Tibial nerve (tissue), 4 donors: ENCODE measurements at places on chromosomes 2 and 18. TPM values are rescaled to one million over a fixed set of nuclear protein-coding genes. Genes with fewer than 3 reads are reported as not detected.

Gene CHRND
- not detected for total RNA-seq

Gene ALPP
- total RNA-seq: not detected

Gene TRABD2A
- 0.98 TPM for total RNA-seq

Gene MAL
- total RNA-seq: 154 TPM

Gene DNER
- 2.7 TPM for total RNA-seq

Gene UGT1A3
- total RNA-seq: not detected

Gene CHRNG
- total RNA-seq: not detected

Gene VRK2
- total RNA-seq: 12.9 TPM

Gene TDRD15
- 0.63 TPM for total RNA-seq

Gene MATN3
- total RNA-seq: 35.2 TPM

Gene PRKAG3
- not detected for total RNA-seq

DNA sequence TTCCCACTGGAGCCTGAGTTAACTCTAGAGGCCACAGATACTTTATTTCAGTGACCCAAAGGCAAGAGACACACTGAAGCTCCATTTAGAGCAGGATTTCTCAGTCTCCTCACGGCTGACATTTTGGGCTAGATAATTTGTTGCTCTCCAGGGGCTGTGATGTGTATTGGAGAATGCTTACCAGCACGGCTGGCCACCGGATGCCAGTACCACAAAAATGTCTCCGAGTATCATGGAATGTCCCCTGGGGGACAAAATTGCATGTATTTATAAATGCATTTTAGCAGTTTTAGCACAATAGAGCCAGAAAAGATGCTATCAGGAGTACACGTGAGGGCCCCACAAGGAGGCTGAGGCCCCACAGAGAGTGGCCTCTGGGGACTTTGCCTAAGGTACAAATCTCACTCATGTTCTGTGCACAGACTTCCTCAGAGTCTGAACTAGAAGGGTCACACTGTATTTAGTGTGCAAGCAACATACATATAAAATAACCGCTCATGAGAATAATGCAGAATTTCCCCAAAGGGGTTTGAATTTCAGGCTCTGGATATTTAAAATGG is 20.5 kb upstream of the DCC start:
- DNase-seq: no peak
- no peaks in the 10 kb centered on the region for H3K27me3 ChIP-seq
- H3K4me3 ChIP-seq: no peak overlapping the region
- H3K36me3 ChIP-seq: no peaks in the 10 kb centered on the region
- no peak overlapping the region for H3K27ac ChIP-seq

DNA sequence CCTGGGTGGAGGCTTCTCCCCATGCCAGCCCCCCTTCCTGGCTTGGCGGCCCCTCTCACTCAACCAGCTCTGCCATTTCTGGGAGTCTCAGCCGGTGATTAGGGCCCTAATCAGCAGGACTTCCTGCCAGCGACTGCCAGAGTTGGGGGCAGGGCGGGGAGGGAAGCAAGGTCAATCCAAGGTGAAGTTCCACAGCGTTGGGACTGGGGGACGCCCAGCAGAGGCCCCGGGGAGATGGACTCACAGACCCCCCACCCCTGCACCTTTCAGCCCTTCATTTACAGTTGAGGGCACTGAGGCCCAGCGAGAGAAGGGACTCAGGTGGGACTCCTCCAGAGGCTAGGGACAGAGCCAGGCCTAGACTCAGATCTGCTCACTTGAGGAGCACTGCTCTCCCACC is 65.3 kb downstream of the TNS1 start:
- H3K4me3 ChIP-seq: no peak overlapping the region
- H3K27ac ChIP-seq: peak overlapping the region; percentile 51
- DNase-seq: no peak
- H3K36me3 ChIP-seq: no peaks in the 10 kb centered on the region
- H3K4me1 ChIP-seq: peaks cover 84% of the 10 kb centered on the region
- no peaks in the 10 kb centered on the region for H3K27me3 ChIP-seq

- DNase-seq: no peak
- no peak overlapping the region for H3K4me3 ChIP-seq
- H3K36me3 ChIP-seq: no peaks in the 10 kb centered on the region
- H3K27ac ChIP-seq: no peak overlapping the region
Observed at GRCh38 chr18:5582849-5583681, 39.3 kb upstream of the EPB41L3 start.

GRCh38 chr2:9308186-9308955 is 101.8 kb downstream of the ASAP2 start:
- H3K36me3 ChIP-seq: no peaks in the 10 kb centered on the region
- no peak overlapping the region for H3K27ac ChIP-seq
- H3K4me3 ChIP-seq: no peak overlapping the region
- peaks cover 39% of the 10 kb centered on the region for H3K4me1 ChIP-seq
- DNase-seq: no peak

DNA sequence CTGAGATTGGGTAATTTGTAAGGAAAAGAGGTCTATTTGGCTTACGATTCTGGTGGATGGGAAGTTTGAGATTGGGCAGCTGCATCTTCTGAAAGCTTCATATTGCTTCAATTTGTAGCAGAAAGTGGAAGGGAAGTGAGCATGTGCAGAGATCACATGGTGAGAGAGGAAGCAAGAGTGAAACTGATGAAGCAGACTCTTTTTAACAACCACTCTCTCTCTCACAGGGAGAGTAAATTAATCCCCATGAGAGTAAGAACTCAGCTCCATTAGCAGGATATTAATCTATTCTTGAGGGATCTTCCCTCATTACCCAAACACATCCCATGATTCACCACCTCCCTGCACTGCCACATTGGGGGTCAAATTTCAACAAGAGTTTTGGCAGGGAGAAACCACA is 298.5 kb upstream of the CELF4 start:
- no peak for DNase-seq
- no peaks in the 10 kb centered on the region for H3K36me3 ChIP-seq
- H3K4me3 ChIP-seq: no peak overlapping the region
- no peak overlapping the region for H3K27ac ChIP-seq
- no peaks in the 10 kb centered on the region for H3K4me1 ChIP-seq

- no peaks in the 10 kb centered on the region for H3K4me1 ChIP-seq
- no peak overlapping the region for H3K27ac ChIP-seq
- no peaks in the 10 kb centered on the region for H3K27me3 ChIP-seq
- H3K4me3 ChIP-seq: no peak overlapping the region
- no peak for DNase-seq
Observed at GRCh38 chr2:181143790-181144300, 163.4 kb downstream of the UBE2E3 start.

DNA sequence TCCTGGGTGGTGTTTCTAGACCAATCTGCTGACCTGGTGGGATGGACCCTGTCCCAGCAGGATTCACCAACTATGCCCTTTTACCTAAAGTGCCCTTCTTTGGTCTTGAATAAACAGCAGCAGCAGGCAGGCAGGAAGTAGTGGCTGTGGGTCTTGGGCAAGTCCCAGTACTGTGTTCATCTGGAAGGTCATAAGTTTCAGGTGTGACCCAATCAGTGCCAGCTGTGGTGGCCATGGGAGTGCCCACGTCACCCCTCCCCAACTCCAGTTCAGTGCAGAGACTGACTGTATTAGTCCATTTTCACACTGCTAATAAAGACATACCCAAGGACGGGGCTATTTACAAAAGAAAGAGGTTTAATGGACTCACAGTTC is 148.3 kb upstream of the SRD5A2 start:
- H3K4me1 ChIP-seq: no peaks in the 10 kb centered on the region
- H3K4me3 ChIP-seq: no peak overlapping the region
- H3K27me3 ChIP-seq: no peaks in the 10 kb centered on the region
- H3K36me3 ChIP-seq: no peaks in the 10 kb centered on the region
- DNase-seq: no peak
- H3K27ac ChIP-seq: no peak overlapping the region

DNA sequence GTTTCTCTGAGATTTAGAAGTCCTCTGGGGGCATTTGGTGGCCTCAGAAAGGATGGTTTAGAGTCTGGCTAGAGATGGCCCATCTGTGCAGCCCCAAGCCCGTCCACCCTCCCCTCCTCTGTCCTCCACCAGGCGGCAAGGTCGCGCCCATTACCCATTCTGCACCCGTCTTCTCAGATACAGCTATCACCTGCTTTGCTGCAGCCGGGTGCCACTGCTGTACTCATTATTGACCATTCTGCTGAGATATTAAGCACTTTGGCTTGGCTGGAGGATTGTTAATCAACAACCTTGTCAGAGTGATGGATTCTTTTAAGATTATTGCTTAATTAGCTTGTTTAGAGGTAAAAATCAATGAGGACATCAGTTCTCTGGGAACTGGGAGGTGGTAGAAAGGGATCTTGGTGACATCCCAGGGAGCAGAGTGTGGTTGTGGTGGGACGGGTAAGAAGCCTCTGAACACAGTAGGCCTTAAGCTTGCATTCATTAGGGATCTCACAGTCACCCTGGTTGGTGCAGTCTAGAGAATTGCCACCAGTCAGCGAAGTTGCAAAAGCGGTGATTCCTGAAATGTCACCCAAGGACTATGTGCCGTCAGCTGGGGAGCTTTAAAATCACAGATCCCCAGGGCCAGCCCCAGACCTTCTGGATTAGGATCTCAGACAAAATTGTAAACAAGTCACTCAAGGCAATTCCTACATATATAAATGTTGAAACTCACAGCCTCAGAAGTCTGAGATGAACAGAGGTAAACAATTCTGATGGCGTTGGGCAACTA is 90.9 kb downstream of the CAPN13 start:
- no peak overlapping the region for H3K4me3 ChIP-seq
- no peak for DNase-seq
- no peak overlapping the region for H3K27ac ChIP-seq
- no peaks in the 10 kb centered on the region for H3K4me1 ChIP-seq
- H3K36me3 ChIP-seq: no peaks in the 10 kb centered on the region
- no peaks in the 10 kb centered on the region for H3K27me3 ChIP-seq

GRCh38 chr2:236664136-236664535 is 94.5 kb downstream of the ACKR3 start:
- H3K36me3 ChIP-seq: no peaks in the 10 kb centered on the region
- DNase-seq: no peak
- H3K4me3 ChIP-seq: peak overlapping the region; percentile 1
- H3K27ac ChIP-seq: peak overlapping the region; percentile 90

DNA sequence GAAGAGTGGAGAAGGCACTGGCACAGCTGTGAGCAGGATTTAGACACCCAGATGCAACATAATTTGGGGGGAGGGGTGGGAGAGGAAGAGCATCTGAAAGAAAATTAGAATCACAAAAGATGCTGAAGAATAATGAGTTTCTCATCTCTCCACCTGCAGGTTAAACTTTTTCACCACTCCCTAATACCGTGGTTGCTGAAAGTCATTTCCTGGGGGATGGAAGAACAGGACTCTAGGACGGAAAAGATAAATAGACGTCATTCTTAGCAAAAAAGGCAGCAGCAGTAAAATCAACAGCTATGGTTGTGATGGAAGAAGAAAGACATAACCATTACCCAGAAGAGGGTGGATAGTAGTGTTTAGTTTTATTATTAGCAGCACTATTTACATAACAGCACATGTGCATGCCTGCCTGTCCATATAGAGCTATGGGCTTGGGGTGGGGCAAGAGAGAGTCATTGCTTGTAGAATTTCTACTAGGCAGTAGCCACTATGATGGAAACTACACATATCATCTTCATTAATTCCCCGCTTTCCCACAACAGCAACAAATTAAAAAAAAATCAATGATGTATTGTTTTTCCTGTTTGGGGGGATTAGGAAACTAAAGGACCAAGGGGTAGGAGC is 212.2 kb downstream of the TRIB2 start:
- H3K27me3 ChIP-seq: no peaks in the 10 kb centered on the region
- no peaks in the 10 kb centered on the region for H3K36me3 ChIP-seq

DNA sequence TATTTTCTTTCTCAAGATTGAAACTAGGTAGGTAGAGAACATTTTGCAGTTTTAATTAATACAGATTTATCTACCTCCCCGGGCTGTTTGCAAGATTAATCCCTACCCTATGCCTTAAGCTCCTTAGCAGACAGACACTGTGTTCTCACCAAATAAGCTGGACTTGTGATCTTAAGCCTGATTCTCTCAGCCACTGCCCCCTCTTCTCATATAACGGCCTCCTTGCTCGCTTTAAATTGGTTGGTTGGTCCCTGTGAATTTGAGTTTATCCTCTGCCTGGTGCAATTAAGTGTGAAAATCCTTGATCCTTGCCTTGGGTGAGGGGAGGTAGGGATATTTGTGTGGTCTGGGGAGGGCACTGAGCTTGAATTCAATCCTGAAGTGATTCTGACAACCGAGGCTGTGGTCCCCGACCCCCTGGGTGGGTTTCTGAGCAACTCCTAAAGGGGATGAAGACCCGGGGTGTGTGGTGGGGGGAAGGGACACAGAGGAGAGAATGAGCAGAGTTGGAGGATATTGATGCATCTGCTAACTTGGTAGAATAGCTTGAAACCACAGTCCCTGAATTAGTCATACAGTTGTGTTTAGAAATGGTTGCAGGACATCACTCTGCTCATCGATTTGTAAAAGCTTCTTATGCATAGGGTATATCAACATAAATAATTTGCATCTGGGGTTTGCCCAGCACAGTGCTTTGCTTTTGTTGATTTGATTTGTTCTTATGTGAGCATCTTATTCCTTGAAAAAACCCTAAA is 36.9 kb upstream of the NCKAP5 start:
- no peaks in the 10 kb centered on the region for H3K36me3 ChIP-seq
- H3K27ac ChIP-seq: no peak overlapping the region
- DNase-seq: no peak
- H3K27me3 ChIP-seq: no peaks in the 10 kb centered on the region
- no peaks in the 10 kb centered on the region for H3K4me1 ChIP-seq
- H3K4me3 ChIP-seq: no peak overlapping the region

DNA sequence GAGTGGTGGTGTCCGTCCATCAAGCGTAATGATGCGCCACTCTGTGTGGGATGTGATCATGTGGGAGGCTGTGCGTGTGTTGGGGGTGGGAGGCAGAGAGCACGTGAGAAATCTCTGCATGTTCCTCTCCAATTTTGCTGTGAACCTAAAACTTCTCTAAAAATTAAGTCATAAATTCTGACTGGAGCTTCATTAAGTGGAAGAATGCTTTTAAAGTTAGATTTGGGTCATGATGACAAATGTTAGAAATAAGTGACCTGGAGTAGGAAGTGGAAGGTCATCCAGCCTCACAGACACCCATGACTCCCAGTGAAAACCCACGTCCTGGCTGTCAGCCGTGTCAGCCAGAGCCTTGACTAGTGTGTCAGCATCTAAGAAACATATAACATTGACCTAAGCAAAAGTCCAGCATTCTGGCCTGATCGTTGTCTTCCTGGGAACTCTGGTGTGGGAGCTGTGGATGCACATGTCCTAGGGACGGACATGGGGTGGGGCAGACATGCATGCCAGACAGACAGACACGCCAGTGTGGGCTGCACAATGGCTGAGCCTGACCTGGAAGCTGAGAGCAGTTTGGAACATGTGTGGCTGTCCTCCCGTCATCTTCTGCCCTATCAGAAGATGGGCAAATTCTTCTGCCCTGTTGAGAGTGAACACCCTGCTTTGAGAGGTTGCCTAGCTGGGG is 245.6 kb downstream of the FAM210A start:
- H3K27me3 ChIP-seq: no peaks in the 10 kb centered on the region
- H3K4me1 ChIP-seq: no peaks in the 10 kb centered on the region
- no peak overlapping the region for H3K27ac ChIP-seq
- no peaks in the 10 kb centered on the region for H3K36me3 ChIP-seq

GRCh38 chr2:53987336-53987921 is 16.6 kb upstream of the PSME4 start:
- H3K36me3 ChIP-seq: no peaks in the 10 kb centered on the region
- no peak for DNase-seq
- H3K4me1 ChIP-seq: peaks cover 13% of the 10 kb centered on the region
- no peaks in the 10 kb centered on the region for H3K27me3 ChIP-seq

- H3K4me3 ChIP-seq: no peak overlapping the region
- H3K4me1 ChIP-seq: peaks cover 14% of the 10 kb centered on the region
- no peak for DNase-seq
- H3K36me3 ChIP-seq: no peaks in the 10 kb centered on the region
Observed at GRCh38 chr2:58432491-58433170, 191.5 kb upstream of the FANCL start.

GRCh38 chr2:103734911-103735310 is 973.1 kb downstream of the TMEM182 start:
- H3K27ac ChIP-seq: no peak overlapping the region
- no peak overlapping the region for H3K4me3 ChIP-seq
- H3K36me3 ChIP-seq: no peaks in the 10 kb centered on the region
- no peaks in the 10 kb centered on the region for H3K4me1 ChIP-seq
